Cardiac muscle cell (in vitro differentiated cells and primary cell): ENCODE measurements at places on chromosomes 2 and 18. TPM values are rescaled to one million over a fixed set of nuclear protein-coding genes. Genes with fewer than 3 reads are reported as not detected.

DNA sequence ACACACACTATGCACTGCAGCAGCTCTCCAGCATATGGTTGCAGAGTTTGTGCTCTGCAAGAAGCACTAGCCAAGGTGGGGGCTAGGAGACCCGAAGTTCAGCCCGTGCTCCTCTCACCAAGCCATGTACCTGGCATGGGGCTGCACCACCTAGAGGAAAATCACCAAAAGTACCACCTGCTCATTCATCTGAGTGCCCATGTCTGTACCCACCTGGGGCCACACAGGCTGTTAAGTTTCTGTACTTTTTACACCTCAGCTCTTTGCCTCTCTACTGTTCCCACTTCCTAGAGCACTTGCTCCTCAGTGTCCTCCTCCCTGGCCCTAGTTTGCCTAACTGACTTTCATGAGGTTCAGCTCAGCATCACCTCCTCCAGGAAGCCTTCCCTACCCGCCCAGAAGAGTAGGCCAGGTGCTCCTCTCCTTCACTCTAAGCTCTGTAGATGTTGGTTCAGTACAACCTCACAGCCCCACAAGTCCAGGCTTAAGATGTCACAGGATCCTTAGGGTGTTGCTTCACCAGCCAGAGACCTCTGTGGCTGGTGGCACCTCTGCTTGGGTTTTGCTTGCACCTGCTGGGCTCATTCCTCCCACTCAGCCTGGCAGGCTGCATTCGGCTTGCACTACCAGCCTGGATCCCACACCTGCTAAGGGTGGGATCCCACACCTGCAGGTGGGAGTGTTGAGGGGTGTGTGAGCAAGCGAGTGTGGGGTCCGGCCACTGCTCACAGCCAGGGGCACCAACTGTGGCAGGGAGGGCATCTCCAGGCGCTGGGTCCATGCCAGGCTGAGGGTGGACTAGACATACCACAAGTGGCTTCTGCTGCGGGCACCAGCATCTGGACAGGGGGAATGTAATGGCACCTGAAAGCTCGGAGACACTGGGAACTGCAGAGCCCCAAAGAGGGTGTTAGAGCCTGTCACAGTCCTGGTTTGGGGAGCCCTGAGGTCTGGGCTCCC, 10.2 kb upstream of the TFCP2L1 start:
- no peaks in the 10 kb centered on the region for H3K36me3 ChIP-seq
- no peak overlapping the region for H3K27ac ChIP-seq
- no peak overlapping the region for H3K4me3 ChIP-seq
- H3K27me3 ChIP-seq, result no peaks in the 10 kb centered on the region
- no peaks in the 10 kb centered on the region for H3K4me1 ChIP-seq
- DNase-seq, result no peak

GRCh38 chr2:31031132-31031706, 107.0 kb downstream of the GALNT14 start:
- H3K36me3 ChIP-seq, result no peaks in the 10 kb centered on the region
- no peak overlapping the region for H3K4me3 ChIP-seq
- no peak for DNase-seq

DNA sequence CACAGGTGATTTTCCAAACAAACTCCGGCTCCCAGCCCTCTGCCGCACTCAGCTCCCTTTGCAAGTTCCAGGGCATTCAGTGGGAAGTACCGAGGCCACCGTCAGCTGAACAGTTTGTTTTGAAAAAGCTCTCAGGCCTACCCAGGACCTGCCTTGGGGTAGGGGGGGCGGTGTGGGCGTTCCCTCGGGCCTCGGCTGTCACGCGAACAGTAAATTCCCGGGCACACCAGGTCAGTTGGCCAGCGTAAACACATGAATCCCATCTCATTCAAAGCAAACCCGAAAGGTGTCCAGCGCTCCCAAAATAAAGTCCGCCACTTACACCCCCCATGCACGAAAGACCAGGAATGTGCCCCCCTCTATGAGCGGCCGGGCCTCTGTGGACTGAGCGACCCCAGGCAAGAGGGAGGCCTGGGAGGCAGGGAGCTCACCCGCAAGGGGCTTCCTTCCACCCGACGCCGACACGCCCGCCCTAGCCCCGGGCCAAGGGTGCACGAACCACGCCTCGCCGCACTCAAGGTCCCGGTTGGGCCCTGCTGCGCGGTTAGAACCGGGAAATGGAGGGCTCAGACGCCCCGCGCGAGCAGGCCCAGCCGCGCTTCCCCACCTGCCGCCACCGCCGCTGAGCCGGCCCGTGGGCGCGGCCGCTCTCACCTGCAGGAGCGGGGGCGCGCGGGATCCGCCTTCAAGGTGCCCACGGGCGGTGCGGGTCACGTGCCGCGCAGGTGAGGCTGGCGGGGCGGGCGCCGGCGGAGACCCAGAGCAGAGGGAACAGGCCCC, at the start of gene WDSUB1:
Gene WDSUB1 (minus strand): TSS at position 775 of the 780 bp plus-strand sequence. CDS start 3,634 bp downstream, outside the sequence.
- no peaks in the 10 kb centered on the region for H3K27me3 ChIP-seq
- peaks cover 15% of the 10 kb centered on the region for H3K4me1 ChIP-seq
- H3K4me3 ChIP-seq, result peak within 1 kb of the TSS; percentile 59
- DNase-seq, result peak; percentile 79
- peaks cover 6% of the 10 kb centered on the region for H3K36me3 ChIP-seq

- H3K27me3 ChIP-seq, result no peaks in the 10 kb centered on the region
- H3K4me1 ChIP-seq, result peaks cover 16% of the 10 kb centered on the region
- no peak overlapping the region for H3K4me3 ChIP-seq
- no peaks in the 10 kb centered on the region for H3K36me3 ChIP-seq
- no peak for DNase-seq
- no peak overlapping the region for H3K27ac ChIP-seq
These were observed 617.5 kb upstream of the SOX11 start for GRCh38 chr2:5074733-5075132.

GRCh38 chr18:59123588-59124369, 15.9 kb upstream of the SEC11C start:
- H3K27ac ChIP-seq, result no peak overlapping the region

GRCh38 chr2:154331784-154332183, 366.7 kb upstream of the KCNJ3 start:
- no peaks in the 10 kb centered on the region for H3K36me3 ChIP-seq
- peaks cover 5% of the 10 kb centered on the region for H3K4me1 ChIP-seq
- DNase-seq, result no peak
- H3K27ac ChIP-seq, result no peak overlapping the region

Gene HK2
- 109 and 127 TPM in 2 replicates for total RNA-seq

Gene RAB12
- total RNA-seq, result 80.1 and 83.9 TPM in 2 replicates

GRCh38 chr2:199189229-199189628, 268.5 kb downstream of the SATB2 start:
- H3K36me3 ChIP-seq, result no peaks in the 10 kb centered on the region
- no peaks in the 10 kb centered on the region for H3K4me1 ChIP-seq
- DNase-seq, result no peak
- no peak overlapping the region for H3K27ac ChIP-seq

Gene ARMC9
- 18.3 and 27.4 TPM in 2 replicates for total RNA-seq

Gene GCG
- not detected in 2 replicates for total RNA-seq

- H3K27ac ChIP-seq, result no peak overlapping the region
- H3K27me3 ChIP-seq, result no peaks in the 10 kb centered on the region
- peaks cover 7% of the 10 kb centered on the region for H3K4me1 ChIP-seq
- no peak overlapping the region for H3K4me3 ChIP-seq
- DNase-seq, result no peak
These were observed 513.2 kb upstream of the RAB12 start for GRCh38 chr18:8095947-8096570.

DNA sequence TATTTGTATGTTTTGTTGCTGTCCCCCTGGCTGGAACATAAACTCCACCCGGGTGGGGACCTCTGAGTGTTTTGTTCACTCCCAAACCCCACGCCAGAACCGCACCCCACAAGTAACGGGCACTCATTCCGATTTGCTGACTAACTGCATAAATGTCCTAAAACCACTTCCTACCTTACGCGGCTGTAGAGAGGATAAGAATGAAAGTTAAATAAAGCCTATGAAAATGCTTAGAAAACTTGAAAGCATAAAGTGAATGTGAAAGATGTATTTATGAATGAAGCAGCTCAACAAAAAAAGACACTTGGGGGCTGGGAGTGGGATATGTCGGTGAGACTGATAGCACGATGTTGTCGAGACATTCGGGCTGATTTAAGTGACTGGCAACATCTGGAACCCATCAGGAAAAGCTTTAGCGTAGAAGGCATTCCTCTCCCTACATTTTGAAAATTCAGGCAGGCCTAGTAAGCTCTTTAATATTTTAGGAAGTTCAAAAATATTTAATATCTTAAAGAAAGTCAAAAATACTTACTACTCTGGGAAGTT, 206.7 kb downstream of the SH3RF3 start:
- no peaks in the 10 kb centered on the region for H3K4me1 ChIP-seq
- peak; percentile 73 for DNase-seq
- H3K27me3 ChIP-seq, result peaks cover 12% of the 10 kb centered on the region
- H3K27ac ChIP-seq, result no peak overlapping the region

- no peak overlapping the region for H3K4me3 ChIP-seq
- no peak overlapping the region for H3K27ac ChIP-seq
- no peaks in the 10 kb centered on the region for H3K36me3 ChIP-seq
- no peak for DNase-seq
These were observed 78.5 kb downstream of the SPRED2 start for GRCh38 chr2:65353927-65354326.

- no peak overlapping the region for H3K4me3 ChIP-seq
- no peaks in the 10 kb centered on the region for H3K36me3 ChIP-seq
- H3K27me3 ChIP-seq, result no peaks in the 10 kb centered on the region
- no peak for DNase-seq
These were observed 57.4 kb downstream of the SP100 start for GRCh38 chr2:230473378-230473777.

Gene REG1A
- total RNA-seq, result not detected in 2 replicates

DNA sequence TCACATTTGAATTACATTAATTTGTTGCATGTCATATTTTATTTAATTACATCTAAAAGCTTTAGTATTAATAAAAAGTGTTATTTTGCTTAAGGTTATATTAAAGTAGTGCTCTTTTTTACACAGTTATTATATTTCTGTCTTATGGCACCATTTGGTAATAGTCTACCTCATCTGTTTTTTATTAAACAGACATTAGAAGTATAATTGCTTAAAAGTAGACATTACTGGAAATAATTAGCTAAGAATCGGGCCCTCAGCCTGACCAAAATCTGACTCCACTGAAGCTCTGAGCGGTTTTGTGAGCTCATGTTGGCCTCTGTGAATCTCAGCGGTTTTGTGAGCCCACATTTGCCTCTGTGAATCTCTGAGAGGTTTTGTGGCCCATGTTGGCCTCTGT, 102.5 kb upstream of the SNTG2 start:
- H3K4me1 ChIP-seq, result no peaks in the 10 kb centered on the region
- DNase-seq, result no peak
- no peaks in the 10 kb centered on the region for H3K36me3 ChIP-seq
- peaks cover 28% of the 10 kb centered on the region for H3K27me3 ChIP-seq
- no peak overlapping the region for H3K4me3 ChIP-seq

Gene DES
- 37.2 and 47.0 TPM in 2 replicates for total RNA-seq

GRCh38 chr2:1841461-1841860, 97.1 kb upstream of the PXDN start:
- H3K4me3 ChIP-seq, result no peak overlapping the region
- no peaks in the 10 kb centered on the region for H3K36me3 ChIP-seq
- peaks cover 8% of the 10 kb centered on the region for H3K4me1 ChIP-seq
- H3K27ac ChIP-seq, result no peak overlapping the region
- no peak for DNase-seq

GRCh38 chr2:6679471-6679870, 186.2 kb downstream of the CMPK2 start:
- no peak overlapping the region for H3K27ac ChIP-seq
- H3K4me3 ChIP-seq, result no peak overlapping the region
- no peak for DNase-seq
- H3K27me3 ChIP-seq, result no peaks in the 10 kb centered on the region

- H3K4me3 ChIP-seq, result no peak overlapping the region
- H3K27ac ChIP-seq, result no peak overlapping the region
- DNase-seq, result peak; percentile 51
These were observed 115.4 kb downstream of the MRO start for GRCh38 chr18:50704357-50704940.

GRCh38 chr18:2822213-2822921, 24.4 kb upstream of the EMILIN2 start:
- H3K4me1 ChIP-seq, result peaks cover 6% of the 10 kb centered on the region
- H3K27ac ChIP-seq, result no peak overlapping the region
- no peaks in the 10 kb centered on the region for H3K27me3 ChIP-seq
- H3K36me3 ChIP-seq, result no peaks in the 10 kb centered on the region
- DNase-seq, result no peak

Gene CROCC2
- total RNA-seq, result not detected in 2 replicates

DNA sequence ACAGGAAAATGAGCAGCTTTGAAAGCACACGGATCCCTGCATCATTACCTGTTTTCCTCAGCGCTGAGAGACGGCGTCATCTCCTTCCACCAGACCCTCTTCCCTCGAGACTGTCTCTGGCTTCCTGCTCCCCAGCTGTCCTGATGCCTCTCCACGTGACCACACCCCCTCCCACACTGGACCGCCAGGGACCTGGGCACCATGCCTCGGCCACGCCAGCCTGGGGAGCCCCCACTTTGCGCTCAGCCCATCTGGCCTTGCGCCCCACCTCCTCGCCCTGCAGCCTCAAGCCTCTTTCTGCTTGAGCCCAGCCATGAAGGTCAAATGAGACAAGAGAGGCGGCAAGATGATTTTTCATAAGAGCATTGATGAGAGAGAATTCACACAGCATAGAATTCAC, 66.0 kb upstream of the ACKR3 start:
- H3K4me3 ChIP-seq, result no peak overlapping the region
- no peak overlapping the region for H3K27ac ChIP-seq
- peaks cover 5% of the 10 kb centered on the region for H3K27me3 ChIP-seq
- DNase-seq, result no peak
- H3K36me3 ChIP-seq, result no peaks in the 10 kb centered on the region

DNA sequence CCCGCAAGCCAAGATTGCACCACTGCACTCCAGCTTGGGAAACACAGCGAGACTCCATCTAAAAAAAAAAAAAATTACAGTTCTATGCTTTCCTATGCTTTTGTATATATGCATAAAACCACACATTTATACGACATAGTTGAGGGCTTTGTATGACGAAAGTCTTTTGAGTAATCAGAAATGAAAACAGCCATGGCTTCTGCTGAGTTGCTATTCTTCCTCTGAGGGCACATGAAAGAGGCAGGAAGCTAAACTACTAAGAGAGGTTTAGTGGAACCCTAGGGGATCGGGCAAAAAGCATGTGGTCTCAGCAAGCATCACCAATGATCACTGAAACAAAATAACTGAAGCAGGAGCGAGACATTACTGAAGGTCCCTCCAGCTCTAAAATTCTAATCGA, 99.6 kb downstream of the ZAP70 start:
- H3K4me3 ChIP-seq, result no peak overlapping the region
- H3K36me3 ChIP-seq, result peaks cover 46% of the 10 kb centered on the region
- H3K4me1 ChIP-seq, result no peaks in the 10 kb centered on the region
- no peak for DNase-seq
